ENCODE measurements at places on chromosomes 11 and 22.
A peak's percentile ranks its signal among the peaks of the same experiment; 100 is the strongest.

GRCh38 chr11:7749456-7749855, 43.2 kb upstream of the OVCH2 start:
- no peak for DNase-seq

DNA sequence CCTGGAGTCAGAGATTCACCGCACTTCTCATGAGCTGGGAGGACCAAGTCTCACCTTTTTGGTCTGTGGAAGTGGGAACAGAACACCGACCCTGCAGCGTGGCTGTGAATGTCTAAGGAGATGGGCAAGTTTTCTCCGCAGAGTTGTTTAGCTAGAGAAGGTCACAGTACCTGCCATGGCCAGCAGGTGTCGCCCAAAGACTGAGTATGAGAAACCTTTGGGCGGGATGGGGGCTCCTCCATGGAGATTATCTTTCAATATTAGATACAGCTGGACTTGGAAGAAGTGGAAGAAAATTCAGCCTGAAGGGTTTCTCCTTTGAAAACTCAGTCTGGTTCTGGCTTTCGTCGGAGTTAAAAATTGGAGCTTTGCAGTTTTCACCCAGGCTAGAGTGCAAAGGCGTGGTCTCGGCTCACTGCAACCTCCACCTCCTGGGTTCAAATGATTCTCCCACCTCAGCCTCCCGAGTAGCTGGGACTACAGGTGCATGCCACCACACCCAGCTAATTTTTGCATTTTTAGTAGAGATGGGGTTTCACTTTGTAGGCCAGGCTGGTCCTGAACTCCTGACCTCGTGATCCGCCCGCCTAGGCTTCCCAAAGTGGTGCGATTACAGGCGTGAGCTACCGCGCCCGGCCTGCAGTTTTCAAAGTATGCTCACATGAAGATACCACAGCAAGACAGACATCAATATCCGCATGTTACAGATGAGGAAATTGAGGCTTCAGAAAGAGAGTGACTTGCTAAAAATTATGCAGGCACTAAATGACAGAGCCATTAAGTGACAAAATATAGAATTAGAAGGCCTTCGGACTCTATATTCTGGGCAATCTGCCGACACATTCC, 10.7 kb upstream of the DSCAML1 start:
- DNase-seq: peak; percentile 71

DNA sequence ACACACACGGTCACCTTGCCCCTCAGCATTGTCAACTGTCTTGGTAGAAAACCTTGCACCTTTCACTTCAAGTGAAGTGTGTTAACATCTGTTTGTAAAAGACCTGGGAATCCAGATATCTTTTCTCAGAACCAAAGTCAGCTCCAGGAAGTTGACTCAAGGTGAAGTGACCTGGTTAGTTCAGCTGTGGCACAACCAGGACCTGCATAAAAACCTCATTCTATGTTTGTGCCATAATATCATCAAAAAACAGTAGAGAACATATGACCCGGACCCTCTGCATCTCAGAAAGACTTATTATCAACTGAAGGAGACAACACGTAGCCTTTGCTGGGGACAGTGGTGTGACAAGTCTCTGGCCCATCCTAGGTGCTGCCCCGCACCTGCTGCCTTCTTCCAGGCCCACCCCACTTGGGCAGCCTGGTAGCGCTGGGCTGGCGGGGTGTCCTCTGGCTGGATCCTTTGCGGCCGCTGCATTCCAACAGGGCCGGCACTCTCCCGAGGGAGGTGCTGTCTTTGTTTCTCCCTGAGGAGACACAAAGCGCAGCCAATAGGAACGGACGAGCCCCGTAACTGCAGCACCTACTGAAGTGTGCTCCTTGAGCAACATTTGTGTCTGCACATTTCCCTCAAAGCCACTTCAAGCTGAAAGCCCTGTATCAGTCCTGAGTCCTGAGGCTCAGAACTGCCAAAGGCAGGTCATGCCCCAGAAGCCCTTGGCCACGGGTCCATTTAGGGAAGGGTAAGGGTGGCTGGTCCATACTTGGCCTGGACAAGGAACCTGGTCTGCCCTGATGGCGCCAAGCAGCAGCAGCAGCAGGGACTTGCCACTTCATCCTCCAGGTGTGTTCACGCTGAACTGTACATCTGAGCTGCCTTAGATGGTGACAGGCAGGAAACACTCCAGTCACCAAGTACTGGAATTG, 25.2 kb downstream of the LRRC74B start:
- DNase-seq: no peak

DNA sequence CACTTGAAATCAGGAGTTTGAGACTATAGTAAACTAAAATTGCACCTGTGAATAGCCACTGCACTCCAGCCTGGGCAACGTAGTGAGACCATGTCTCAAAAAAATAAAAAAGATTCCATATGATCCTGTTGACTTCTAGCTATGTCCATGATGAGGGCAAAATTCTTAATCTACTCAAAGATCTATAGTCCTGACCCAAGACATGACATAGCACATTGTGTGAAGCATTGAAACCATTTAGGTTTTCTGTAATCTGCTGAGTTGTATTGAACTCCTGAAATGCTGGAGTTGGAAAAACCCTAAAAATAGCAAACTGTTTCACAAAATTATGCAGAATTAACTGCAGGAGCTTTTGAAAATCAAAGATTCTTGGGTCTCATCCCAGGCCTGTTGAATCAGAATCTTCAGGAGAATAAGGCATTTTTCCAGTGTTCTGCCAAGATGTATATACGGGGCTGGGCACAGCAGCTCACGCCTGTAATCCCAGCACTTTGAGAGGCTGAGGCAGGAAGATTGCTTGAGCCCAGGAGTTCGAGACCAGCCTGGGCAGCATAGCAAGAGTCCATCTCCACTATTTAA, 29.8 kb upstream of the LDHA start:
- DNase-seq: peak; percentile 12

DNA sequence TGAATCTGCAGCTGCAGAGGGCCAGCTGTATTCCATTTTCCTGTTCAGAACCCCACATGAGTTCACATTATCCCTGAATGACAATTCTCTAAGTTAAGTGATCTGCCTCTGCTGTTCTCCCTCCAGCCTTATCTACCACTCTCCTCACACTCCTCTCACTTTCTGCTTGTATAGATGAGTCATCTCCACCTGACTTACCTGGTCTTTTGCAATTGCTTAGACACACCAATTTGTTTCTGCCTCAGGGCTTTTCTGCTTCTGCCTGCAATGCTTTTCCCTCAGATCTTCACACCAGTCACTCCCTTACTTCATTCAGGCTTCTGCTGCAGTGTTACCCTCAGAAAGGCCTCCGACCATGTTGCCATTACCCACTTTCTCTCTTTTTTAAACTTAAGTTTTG, 118.1 kb downstream of the ATM start:
- DNase-seq: no peak

DNA sequence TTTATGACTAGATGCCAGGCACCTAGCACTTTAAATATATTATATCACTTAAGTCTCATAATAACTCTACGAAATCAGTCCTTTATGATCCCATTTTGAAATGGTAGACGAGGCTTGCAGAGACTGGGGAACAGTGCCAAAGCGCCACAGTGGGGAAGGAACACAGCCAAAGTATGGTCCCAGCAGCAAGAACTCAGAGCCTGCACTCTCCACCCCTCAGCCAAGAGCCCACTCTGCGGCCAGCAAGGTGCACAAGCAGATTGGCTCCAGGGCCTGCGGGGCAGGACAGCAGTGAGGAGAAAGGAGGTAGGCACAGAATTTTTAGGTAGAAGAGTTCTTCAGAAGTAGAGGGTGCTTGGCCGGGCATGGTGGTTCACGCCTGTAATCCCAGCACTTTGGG, 61.4 kb downstream of the NRXN2 start:
- DNase-seq: no peak

DNA sequence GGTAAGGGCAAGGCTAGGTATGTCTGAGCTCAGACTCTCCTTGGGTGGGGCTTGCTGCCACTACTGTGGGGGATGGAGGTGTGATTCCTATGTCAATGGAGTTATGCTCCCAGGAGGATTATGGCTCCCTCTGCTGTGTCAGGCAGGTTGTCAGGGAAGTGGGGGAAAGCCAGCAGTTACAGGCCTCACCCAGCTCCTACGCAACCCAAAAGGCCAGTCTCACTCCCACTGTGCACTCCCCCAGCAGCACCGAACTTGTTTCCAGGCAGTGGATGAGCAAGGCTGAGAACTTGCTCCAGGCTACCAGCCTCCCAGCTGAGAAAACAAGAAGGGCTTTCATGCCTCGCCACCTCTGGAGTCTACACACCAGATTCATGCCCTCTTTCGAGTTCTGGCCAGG, 18.2 kb downstream of the C11orf91 start:
- DNase-seq: no peak

DNA sequence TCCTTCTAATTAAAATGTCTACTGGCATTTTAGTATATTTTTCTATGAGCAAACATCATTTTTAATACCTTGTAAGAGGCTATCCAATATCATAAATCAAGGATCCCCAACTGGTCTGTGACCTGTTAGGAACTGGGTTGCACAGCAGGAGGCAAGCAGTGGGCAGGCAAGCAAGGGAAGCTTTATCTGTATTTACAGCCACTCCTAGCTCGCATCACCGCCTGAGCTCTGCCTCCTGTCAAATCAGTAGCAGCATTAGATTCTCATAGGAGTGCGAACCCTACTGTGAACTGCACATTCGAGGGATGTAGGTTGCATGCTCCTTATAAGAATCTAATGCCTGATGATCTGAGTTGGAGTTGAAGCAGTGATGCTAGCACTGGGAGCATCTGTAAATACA, 70.2 kb upstream of the CREB3L1 start:
- no peak for DNase-seq

DNA sequence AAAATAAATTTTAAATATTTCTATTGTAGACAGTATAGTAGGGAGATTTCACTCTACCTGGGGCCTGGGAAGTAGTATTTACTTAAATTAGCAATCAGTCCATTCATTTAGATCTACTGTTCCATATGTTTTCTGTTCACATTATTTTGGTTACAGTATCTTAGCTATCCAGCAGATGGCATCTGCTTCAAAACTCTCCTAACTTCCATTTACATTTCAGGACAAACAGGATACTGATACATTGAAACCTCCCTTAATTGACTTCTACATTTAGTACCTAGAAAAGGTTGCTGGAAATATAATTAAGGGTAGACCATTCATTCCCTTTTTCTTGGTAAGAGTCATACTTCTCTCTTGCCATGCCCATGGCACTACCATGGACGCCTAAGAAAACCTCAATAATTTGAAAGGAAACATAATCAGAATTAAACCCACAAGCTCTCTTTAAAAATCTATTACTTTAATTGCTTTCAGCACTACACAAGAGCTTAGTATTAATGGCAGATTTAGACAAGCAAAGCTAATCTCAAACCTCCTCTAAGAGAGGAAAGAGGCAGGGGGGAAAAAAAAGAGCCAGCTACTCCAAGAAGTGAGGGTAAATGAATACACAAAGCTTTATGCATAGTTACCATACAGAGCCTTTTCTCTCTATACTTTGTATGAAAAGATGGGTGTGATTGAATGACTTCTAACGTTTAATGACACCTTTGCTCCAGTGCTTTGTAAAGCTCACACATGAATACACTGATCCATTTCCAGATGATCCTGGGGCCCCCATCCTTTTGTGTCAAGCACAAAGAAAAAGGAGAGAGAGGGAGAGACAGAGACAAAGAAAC, 131.2 kb upstream of the MTMR2 start:
- DNase-seq: no peak

- DNase-seq: no peak
These were observed 462.6 kb downstream of the BUD13 start for GRCh38 chr11:116310226-116310625.

GRCh38 chr11:12802418-12803085, 128.3 kb downstream of the TEAD1 start:
- DNase-seq: no peak

GRCh38 chr11:57490456-57491248, 24.9 kb downstream of the SLC43A1 start:
- no peak for DNase-seq

- no peak for DNase-seq
These were observed 57.8 kb upstream of the APOA1 start for GRCh38 chr11:116895048-116895757.

DNA sequence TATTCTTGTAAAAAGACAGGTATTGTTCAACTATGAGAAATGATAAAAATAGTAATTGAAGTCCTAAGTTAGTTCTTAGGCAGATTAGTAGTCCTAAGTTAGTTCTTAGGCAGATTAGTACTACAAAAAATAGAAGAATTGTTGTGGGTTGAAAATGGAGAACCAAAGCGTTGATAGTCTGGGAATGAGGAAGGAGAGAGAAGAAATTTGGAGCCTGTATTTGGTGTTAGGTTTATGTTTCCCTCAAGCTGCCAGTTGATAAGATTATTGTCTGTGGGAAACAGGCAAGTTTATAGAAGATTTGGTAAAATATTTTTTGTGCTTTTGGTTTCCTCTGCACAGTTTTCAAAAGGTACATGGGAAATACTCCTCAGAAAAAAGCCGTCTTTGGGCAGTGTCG, 3.6 kb downstream of the BCO2 start:
- DNase-seq: no peak

DNA sequence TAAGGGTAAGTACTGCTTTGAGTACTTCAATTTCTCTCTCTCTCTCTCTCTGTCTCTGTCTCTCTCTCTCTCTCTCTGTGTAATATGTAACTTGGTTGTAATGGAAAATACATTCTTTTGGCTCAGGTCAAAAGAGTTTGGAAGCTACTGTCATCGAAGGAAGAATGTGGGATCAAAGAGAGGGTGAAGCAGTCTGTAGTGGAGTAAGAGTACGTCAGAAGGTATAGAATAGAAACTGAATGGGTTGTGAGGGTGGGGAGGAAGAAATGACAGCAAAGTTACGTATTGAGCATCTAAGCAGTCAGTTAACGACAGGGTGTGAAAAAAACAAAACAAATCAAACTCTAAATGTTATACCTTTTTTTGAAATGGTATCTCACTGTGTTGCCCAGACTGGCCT, 10.0 kb downstream of the NCAM1 start:
- no peak for DNase-seq

DNA sequence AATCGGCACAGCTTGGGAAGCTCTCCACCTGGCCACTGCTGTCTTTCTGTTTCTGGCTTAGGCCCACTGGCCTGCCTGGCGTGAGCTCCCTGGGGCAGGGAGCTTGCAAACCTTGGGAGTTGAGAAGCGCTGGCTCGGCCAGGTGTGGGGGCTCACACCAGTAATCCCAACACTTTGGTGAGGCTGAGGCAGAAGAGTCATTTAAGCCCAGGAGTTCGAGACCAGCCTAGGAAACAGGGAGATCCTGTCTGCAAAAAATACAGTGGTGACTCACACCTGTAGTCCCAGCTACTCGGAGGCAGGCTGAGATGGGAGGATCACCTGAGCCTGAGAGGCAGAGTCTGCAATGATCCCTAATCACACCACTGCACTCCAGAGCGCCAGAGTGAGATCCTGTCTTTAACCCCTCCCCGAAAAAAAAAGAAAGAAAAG, 4.0 kb downstream of the AP5B1 start:
- DNase-seq: no peak

- DNase-seq: no peak
These were observed 109.5 kb downstream of the TENM4 start for GRCh38 chr11:79331203-79331901.

GRCh38 chr11:58927393-58928106, 11.7 kb upstream of the GLYATL1 start:
- DNase-seq: no peak
